ENCODE measurements at places on chromosomes 13 and 19. TPM values are rescaled to one million over a fixed set of nuclear protein-coding genes. Genes with fewer than 3 reads are reported as not detected.

- no peak for DNase-seq
Measured at GRCh38 chr19:45078390-45079062, 534 bp upstream of the GEMIN7 start.

DNA sequence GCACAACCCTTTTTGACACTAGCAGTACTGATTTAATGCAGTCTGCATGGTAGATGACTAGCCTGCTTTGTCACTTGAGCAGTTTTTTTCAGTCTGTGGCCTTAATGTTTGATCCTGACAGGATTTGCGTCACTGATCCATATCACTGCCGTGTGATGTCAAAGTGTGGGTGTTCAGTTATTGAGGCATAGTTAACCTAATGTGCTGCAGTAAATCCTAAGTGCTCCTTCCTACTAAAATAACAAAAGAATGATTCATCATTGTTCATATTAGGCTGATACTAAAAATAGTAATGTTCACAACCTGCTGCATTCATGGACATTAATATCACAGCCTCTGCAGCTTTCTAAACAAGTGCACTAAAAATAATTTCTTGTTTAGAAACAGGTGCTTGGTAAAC lies 121.9 kb upstream of the MLNR start:
- DNase-seq = no peak

- DNase-seq = no peak
Measured at GRCh38 chr13:99390601-99391000, 83.4 kb upstream of the GPR183 start.

DNA sequence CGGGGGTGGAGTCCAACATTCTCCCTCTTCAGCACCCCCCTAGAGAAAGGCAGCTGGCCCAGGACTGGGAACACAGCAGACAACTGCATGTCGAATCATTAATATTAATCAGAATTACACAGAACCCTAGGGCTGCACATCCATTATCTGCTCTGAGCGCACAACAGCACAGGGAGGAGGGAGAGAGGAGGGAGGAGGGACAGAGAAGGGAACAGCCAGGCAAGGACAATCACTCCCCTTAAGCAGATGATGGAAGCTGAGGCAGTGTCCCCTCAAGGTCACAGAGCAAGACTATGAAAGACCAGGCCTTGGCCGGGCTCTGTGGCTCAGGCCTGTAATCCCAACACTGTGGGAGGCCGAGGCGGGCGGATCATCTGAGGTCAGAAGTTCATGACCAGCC lies 25.7 kb downstream of the TLE6 start:
- no peak for DNase-seq

GRCh38 chr19:33441277-33441699 lies 67.8 kb downstream of the CEBPG start:
- DNase-seq = no peak

GRCh38 chr19:33287927-33288326 lies 14.4 kb downstream of the CEBPA start:
- no peak for DNase-seq

DNA sequence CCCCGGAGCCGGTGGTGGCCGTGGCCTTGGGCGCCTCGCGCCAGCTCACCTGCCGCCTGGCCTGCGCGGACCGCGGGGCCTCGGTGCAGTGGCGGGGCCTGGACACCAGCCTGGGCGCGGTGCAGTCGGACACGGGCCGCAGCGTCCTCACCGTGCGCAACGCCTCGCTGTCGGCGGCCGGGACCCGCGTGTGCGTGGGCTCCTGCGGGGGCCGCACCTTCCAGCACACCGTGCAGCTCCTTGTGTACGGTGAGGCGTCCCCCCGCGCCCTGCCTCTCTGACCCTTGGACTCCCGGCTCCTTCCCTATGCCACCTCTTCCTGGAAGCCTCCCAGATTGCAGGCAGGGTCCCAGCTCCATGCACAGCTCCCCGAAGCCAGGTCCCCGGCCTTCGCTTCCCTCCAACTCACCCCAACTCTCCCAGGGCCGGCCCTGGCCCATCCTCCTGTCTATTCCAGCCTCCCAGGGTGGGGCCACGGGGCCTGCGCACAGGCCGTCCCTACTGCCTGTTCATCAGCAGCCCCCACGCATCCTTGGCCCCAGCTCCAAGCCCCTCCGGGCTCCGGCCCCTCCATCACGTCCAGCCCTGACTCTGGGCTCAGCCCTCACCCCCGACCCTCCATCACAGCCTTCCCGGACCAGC lies 1.7 kb downstream of the MADCAM1 start:
- no peak for DNase-seq

DNA sequence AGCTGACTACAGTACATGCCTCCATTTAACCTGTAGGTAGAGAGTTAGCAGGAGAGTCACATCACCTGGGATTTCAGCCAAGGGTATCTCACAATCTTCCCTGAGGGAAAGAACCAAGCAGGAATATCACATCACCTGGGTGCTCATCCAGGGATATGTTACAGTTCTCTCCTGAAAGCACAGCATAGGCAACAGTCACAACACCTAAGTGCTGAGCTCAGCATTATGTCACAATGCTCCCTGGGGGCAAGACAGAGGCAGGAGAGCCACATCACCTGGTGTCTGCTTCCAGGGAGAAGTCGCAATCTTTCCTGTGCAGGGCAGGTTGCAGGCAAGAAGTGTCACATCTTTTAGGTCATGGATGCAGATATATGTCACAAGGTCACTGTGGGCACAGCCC lies 9.4 kb upstream of the ZNF91 start:
- DNase-seq = no peak

Gene ZNF66
- 10.6 TPM for total RNA-seq

DNA sequence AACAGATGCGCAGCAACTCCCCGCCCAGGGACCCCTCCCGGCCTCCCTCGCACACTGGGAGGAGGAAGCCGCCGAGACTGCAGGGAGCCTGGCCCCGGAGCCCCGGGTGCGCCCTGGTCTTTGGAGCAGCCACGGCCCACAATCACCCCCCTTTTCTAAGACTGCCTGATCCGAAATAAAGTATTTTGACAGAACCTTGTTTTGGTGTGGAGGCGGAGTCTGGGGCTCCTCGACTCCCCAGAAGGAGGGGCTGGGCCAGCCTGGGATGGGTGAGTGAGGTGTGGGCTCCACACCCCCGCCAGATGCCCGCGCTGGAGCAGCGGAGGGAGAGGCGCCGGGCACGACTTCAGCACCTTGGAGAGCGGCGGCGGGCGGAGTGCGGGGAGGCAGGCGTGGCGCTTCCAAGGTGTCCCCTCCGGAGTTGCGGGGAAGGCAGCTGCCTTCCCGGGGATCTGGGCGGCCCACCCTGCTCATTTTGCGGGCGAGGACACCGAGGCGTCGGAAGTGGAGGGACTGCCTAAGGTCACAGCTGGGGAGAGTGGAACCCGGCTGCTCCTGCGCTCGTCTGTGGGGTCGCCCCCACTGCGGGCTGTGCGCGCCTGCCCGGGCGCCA lies 9.4 kb downstream of the SIRT6 start:
- DNase-seq = peak; percentile 78

Gene MIR17HG
- 2.2 TPM for total RNA-seq

- no peak for DNase-seq
Measured at GRCh38 chr19:57668635-57669034, at the start of gene ZSCAN4. ZSCAN4 (plus strand) TSS chr19:57668935; CDS start chr19:57676146, 7,211 bp downstream.

- DNase-seq = peak; percentile 91
Measured at GRCh38 chr13:48505597-48506091, 27.2 kb downstream of the RCBTB2 start.

DNA sequence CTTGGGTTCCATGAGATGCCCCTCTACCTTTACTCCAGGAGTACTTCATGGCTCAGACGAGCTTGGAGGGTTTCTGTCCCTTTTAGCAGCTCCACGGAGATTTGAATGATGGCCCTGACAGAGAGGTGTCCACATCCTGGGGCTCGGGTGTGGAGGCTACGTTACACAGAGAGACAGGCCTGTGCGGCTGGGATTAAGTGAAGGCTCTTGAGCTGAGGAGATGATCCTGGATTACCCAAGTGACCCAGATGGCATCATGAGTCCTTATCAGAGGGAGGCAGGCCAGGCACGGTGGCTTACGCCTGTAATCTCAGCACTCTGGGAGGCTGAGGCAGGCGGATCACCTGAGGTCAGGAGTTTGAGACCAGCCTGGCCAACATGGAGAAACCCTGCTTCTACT lies 12.4 kb downstream of the DPP9 start:
- DNase-seq = no peak

All from natural killer cell (primary cell).